ENCODE measurements at places on chromosomes 13 and 19. TPM values are rescaled to one million over a fixed set of nuclear protein-coding genes. Genes with fewer than 3 reads are reported as not detected.

CD37 gene
- total RNA-seq = not detected

CYP4F8 gene
- total RNA-seq = not detected

KIR2DL1 gene
- total RNA-seq = not detected

MBD3L3 gene
- total RNA-seq = not detected

SIAH3 gene
- not detected for total RNA-seq

SHFL gene
- 86.8 TPM for total RNA-seq

KLHL1 gene
- not detected for total RNA-seq

- no peak overlapping the region for H3K4me3 ChIP-seq
- H3K36me3 ChIP-seq = no peaks in the 10 kb centered on the region
- H3K27ac ChIP-seq = no peak overlapping the region
- DNase-seq = no peak
Measured at GRCh38 chr19:5864013-5864720, 6.2 kb downstream of the FUT5 start.

- DNase-seq = no peak
- no peaks in the 10 kb centered on the region for H3K36me3 ChIP-seq
- no peaks in the 10 kb centered on the region for H3K27me3 ChIP-seq
- no peak overlapping the region for H3K4me3 ChIP-seq
- H3K27ac ChIP-seq = no peak overlapping the region
Measured at GRCh38 chr13:28056426-28056825, 44.0 kb downstream of the FLT3 start.

DNA sequence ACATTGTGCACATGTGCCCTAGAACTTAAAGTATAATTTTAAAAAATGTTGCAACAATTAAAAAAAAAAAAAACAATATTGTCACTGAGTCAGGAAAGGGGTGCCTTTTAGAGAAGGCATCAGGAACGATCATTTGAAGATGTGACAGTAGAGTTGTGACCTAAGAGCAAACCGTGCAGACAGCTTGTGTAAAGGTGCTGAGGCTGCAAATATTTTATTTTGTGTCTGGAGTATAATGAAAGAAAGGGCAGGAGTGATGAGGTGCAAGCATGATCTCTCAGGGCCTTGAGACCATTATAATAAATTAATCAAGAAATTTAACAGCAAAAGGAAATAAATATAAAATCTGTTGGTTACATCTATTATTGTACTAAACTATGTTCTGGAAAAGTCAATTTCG lies 1219.7 kb downstream of the OLFM4 start:
- H3K27me3 ChIP-seq = no peaks in the 10 kb centered on the region
- H3K36me3 ChIP-seq = no peaks in the 10 kb centered on the region
- no peak overlapping the region for H3K4me3 ChIP-seq
- no peak overlapping the region for H3K27ac ChIP-seq
- DNase-seq = no peak

DNA sequence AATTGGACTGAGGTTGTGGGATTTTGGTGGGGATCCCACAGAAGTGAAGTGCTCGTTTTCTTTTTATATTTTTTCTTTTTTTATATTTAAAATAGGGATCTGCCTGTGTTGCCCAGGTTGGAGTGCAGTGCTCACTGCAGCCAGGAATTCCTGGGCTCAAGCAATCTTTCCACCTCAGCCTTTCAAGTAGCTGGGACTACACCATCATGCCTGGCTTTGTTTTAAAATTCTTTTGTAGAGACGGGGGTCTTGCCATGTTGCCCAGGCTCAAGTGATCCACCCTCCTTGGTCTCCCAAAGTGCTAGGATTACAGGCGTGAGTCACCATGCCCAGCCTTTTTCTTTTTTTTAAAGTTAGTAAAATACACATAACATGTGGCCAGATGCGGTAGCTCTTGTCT lies 20.6 kb downstream of the CRTC1 start:
- no peak for DNase-seq
- no peak overlapping the region for H3K4me3 ChIP-seq
- H3K27ac ChIP-seq = no peak overlapping the region
- H3K27me3 ChIP-seq = no peaks in the 10 kb centered on the region
- no peaks in the 10 kb centered on the region for H3K36me3 ChIP-seq
- H3K4me1 ChIP-seq = peaks cover 6% of the 10 kb centered on the region

GRCh38 chr13:106529415-106530170 lies 5.9 kb downstream of the EFNB2 start:
- H3K27ac ChIP-seq = peak overlapping the region; percentile 87
- no peak for DNase-seq
- H3K4me1 ChIP-seq = peaks cover 30% of the 10 kb centered on the region
- H3K27me3 ChIP-seq = no peaks in the 10 kb centered on the region

DNA sequence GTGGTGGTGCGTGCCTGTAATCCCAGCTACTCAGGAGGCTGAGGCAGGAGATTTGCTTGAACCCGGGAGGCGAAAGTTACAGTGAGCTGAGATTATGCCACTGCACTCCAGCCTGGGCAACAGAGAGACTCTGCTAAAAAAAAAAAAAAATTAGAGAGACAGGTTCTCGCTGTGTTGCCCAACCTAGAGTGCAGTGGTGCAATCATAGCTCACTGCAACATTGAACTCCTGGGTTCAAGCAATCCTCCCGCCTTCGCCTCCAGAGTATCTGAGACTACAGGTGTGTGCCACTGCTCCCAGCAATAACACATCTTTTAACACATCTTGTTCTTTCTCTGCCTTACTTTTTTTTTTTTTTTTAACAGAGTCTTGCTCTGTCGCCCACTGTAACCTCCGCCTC lies 32.7 kb downstream of the CLEC17A start:
- no peak overlapping the region for H3K4me3 ChIP-seq
- no peaks in the 10 kb centered on the region for H3K36me3 ChIP-seq
- H3K27ac ChIP-seq = no peak overlapping the region
- H3K27me3 ChIP-seq = no peaks in the 10 kb centered on the region

DNA sequence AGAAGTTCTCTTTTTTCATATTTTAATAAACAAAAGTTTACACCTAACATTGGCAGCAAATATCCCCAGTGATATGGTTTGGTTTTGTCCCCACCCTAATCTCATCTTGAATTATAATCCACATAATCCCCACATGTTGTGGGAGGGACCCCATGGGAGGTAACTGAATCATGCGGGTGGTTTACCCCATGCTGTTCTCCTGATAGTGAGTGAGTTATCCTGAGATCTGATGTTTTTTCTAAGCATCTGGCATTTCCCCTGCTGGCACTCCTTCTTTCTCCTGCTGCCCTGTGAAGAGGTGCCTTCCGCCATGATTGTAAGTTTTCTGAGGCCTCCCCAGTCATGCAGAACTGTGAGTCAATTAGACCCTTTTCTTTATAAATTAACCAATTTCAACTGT lies 214.7 kb downstream of the SLITRK1 start:
- H3K4me1 ChIP-seq = no peaks in the 10 kb centered on the region
- H3K4me3 ChIP-seq = no peak overlapping the region
- H3K27ac ChIP-seq = no peak overlapping the region
- no peaks in the 10 kb centered on the region for H3K36me3 ChIP-seq

DNA sequence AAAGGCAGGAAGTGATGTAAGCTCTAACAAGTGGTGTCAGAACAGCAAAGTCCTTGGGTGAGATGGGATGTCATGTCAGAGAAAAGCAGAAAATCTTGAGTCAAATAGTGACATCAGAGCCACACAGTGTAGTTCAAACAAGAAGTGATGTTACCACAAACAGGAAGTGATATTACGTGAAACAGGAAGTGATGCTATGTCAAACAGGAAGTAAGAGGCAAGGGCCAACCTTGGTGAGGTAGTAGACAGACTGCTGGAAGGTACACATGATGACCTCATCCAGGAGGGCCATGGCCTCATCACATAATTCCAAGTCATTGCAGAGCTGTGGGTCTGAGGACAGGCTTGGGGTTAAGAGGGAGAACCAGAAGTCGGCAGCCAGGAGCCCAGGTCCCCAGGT lies 7.0 kb upstream of the MAMSTR start:
- DNase-seq = no peak
- H3K4me3 ChIP-seq = no peak overlapping the region
- H3K36me3 ChIP-seq = no peaks in the 10 kb centered on the region
- no peaks in the 10 kb centered on the region for H3K27me3 ChIP-seq
- peaks cover 6% of the 10 kb centered on the region for H3K4me1 ChIP-seq
- no peak overlapping the region for H3K27ac ChIP-seq

GRCh38 chr19:51797480-51797879 lies 2.5 kb downstream of the FPR3 start:
- DNase-seq = no peak
- H3K27ac ChIP-seq = no peak overlapping the region
- no peaks in the 10 kb centered on the region for H3K36me3 ChIP-seq
- no peak overlapping the region for H3K4me3 ChIP-seq
- H3K4me1 ChIP-seq = peaks cover 11% of the 10 kb centered on the region
- H3K27me3 ChIP-seq = no peaks in the 10 kb centered on the region

- H3K27me3 ChIP-seq = no peaks in the 10 kb centered on the region
- H3K36me3 ChIP-seq = no peaks in the 10 kb centered on the region
- no peak overlapping the region for H3K4me3 ChIP-seq
- H3K27ac ChIP-seq = no peak overlapping the region
- no peak for DNase-seq
- peaks cover 4% of the 10 kb centered on the region for H3K4me1 ChIP-seq
Measured at GRCh38 chr13:110937511-110938285, 22.8 kb upstream of the ANKRD10 start.

DNA sequence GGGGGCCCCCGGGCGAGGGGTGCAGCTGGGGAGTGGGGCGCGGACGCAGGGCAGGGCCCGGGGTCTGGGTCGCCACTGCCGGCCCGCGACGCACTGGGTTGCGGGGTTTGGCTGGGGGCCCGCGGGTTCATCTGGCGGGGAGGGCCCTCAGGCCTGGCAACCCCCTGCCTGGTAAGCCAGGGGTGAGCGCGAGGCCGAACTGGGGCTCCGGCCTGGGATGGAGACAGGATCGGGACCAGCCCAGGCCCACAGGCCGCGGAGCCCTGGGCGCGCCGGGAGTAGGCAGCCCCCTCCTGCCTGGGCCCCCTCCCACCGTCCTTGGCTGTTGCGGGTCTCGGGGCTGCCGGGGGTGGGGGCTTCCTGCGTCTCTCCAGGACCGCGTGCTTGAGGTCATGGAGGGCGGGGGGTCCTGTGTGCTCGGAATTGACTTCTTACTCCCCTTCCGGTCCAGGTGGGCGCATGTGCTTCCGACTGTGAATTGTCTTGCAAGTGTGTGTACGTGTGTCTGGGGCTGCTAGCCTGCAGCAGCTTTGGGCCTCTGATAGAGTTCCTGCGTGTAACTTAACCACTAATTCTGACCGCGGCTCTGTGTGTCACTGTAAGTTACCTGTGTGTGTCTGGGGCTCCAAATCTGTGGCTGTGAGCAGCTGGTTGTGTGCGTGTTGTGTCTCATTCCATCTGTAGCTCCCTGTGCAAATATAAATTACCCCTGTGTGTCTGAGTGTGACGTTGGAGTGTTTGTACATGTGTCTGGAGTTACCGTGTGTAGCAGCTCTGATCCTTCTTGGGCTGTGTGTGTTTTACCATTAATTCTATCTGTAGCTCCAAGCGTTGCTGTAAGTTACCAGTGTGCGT lies 751 bp downstream of the GRAMD1A start:
- peak overlapping the region; percentile 89 for H3K4me3 ChIP-seq
- H3K36me3 ChIP-seq = peaks cover 3% of the 10 kb centered on the region
- DNase-seq = peak; percentile 45
- no peaks in the 10 kb centered on the region for H3K27me3 ChIP-seq

GRCh38 chr13:90896002-90896401 lies 451.5 kb upstream of the MIR17HG start:
- H3K36me3 ChIP-seq = no peaks in the 10 kb centered on the region
- no peak overlapping the region for H3K27ac ChIP-seq
- no peaks in the 10 kb centered on the region for H3K4me1 ChIP-seq
- H3K4me3 ChIP-seq = no peak overlapping the region
- H3K27me3 ChIP-seq = no peaks in the 10 kb centered on the region
- no peak for DNase-seq

- H3K27me3 ChIP-seq = no peaks in the 10 kb centered on the region
- DNase-seq = no peak
- H3K27ac ChIP-seq = no peak overlapping the region
- no peak overlapping the region for H3K4me3 ChIP-seq
Measured at GRCh38 chr19:311813-312261, 20.6 kb upstream of the PLPP2 start.

GRCh38 chr13:97111756-97112155 lies 110.4 kb upstream of the MBNL2 start:
- no peaks in the 10 kb centered on the region for H3K27me3 ChIP-seq
- peaks cover 44% of the 10 kb centered on the region for H3K4me1 ChIP-seq
- DNase-seq = no peak
- H3K27ac ChIP-seq = no peak overlapping the region
- H3K36me3 ChIP-seq = no peaks in the 10 kb centered on the region
- no peak overlapping the region for H3K4me3 ChIP-seq

DNA sequence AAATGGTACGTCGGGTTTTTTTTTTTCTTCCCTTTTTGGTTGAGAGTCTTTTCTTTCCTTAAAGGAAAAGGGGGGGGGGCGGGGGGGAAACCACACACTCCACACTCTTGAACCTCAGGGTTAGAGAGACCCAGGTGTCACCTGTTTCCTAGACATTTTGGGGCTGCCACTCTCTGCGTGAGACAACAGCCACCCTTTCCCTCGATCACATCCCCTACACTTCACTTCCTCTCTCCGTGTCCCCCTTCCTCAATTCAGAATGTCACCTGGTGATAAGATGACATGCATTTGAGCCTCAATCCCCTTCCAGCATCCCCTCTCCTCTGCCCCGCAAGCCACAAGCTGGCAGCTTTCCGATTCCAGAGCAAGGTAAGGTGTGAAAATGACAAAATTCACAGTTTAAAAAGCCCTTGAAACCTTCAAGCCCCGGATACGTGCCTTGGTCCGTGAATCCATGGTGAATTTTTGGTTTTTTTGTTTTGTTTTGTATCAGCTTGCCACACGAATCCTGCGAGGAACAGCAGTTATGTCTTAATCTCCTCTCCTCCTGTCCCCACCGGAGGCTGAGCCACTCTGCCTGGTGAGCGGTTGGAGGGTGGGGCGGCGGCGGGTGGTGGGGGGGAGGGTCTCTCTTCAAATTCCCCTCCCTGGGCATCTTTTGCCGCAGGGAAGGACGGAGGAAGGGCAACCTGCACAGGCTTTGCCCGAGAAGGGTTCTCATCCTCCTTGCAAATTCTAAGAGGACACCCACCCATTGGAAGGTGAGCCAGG lies 4.2 kb downstream of the PTPRS start:
- DNase-seq = no peak
- H3K27me3 ChIP-seq = peaks cover 12% of the 10 kb centered on the region
- peaks cover 10% of the 10 kb centered on the region for H3K4me1 ChIP-seq
- H3K36me3 ChIP-seq = no peaks in the 10 kb centered on the region

- no peak overlapping the region for H3K27ac ChIP-seq
- DNase-seq = no peak
- no peak overlapping the region for H3K4me3 ChIP-seq
- no peaks in the 10 kb centered on the region for H3K36me3 ChIP-seq
- no peaks in the 10 kb centered on the region for H3K27me3 ChIP-seq
Measured at GRCh38 chr13:50388481-50388880, 373.2 kb downstream of the KCNRG start.
